ENCODE measurements at places on chromosomes 7 and 10.

DNA sequence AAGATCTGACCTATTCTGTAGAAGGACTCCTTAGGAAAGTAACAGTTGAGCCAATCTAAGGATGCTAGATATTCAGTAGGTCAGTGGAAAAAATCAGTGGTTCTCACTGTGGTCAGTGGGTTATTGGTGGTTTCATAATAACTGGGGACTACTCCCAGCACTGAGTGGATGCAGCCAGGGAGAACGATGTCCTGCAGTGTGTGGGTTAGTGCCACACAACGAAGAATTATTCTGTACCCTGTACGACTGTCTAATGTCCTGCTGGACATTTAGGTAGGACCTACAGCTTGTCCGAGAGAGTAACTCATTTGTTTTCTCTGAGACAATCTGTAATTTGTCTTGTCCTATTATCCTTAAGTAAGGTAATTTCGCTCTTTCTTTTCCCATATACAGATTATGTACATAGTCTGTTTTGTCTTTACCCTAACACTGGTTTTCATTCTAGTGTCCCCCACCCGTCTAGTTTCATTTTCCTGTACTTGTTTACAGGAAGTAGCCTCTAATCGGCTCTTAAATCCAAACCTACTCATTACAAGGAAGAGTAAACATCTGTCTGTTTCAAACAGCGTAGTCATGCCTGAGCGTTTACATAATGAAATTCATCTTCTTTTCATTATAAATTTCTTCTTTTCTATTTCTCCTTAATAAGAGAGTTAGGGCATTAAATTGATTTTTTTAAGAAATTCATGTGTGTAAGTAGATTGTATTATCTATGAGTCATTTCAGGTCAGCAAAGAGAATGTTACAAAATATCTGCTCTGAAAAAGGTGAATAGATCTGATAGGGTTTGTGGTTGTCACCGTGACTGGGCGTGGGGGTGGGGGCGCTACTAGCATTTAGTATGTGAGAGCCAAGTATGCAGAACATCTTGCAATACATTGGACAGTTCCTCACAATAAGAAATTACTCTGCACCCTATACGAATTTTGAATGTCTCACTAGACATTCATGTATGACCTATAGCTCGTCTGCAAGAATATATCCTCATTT is 8.3 kb upstream of the ZC3HAV1L start:
- no peak for DNase-seq

- DNase-seq, result no peak
These were observed 450.7 kb upstream of the ZMIZ1 start for GRCh38 chr10:78618050-78618449.

GRCh38 chr10:77193001-77193400 is 444.6 kb downstream of the KCNMA1 start:
- no peak for DNase-seq

DNA sequence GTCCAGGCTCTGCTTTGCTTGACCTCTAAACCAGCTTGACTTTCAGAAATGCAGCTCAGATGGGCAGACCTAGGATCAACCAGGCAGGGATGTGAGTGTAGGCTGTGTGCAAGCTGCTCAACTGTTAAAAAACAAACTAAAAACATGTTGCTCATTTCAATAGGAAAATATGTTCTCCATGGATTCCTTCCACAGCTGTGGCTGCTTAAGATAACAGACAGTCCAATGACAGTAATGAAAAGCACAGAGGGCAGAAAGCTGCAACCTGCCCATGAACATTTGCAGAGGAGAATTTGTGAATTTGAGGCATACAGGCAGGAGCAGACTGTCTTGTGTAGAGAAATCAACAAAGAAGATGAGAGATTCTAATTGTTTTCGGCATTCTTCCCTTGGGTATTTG is 534.2 kb downstream of the CCSER2 start:
- no peak for DNase-seq

DNA sequence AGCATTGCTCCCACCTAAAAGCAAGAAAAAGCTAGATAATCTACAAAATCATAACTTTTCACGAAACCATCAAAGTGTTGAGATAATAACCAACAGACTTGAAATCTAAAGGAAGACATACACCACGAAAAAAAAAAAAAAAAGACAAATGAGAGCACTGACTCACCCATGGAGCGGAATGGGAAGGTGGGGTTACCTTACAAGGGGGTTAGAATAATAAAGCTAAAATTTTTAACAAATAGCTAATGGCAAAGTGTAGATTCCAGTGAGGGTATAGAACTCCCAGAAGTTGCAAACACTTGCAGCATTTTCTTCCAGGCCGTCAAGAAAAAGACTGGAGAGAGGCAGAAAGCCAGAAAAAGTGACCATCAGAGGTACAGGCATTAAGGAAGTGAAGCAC is 27.2 kb downstream of the IPMK start:
- no peak for DNase-seq

- DNase-seq, result peak; percentile 71
These were observed 98.4 kb upstream of the PODXL start for GRCh38 chr7:131654668-131655326.

- DNase-seq, result no peak
These were observed 1164.2 kb upstream of the LRRN3 start for GRCh38 chr7:109926738-109927137.

DNA sequence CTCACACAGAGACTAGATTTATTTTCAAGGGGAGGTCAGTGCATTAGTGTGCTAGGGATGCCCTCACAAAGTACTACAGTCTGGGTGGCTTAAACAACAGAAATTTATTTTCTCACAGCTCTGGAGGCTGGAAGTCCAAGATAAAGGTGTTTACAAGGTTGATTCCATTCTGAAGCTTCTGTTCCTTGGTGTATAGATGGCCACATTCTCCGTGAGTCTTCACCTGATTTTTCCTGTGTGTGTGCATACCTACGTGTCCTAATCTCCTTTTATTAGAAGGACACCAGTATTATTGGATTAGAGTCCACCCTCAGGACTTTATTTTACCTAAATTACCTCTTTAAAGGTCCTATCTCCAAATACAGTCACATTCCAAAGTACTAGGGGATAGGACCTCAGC is 91.7 kb upstream of the FRMD4A start:
- DNase-seq, result no peak

- peak; percentile 74 for DNase-seq
These were observed 92.7 kb downstream of the SEMA3D start for GRCh38 chr7:85094046-85094725.

DNA sequence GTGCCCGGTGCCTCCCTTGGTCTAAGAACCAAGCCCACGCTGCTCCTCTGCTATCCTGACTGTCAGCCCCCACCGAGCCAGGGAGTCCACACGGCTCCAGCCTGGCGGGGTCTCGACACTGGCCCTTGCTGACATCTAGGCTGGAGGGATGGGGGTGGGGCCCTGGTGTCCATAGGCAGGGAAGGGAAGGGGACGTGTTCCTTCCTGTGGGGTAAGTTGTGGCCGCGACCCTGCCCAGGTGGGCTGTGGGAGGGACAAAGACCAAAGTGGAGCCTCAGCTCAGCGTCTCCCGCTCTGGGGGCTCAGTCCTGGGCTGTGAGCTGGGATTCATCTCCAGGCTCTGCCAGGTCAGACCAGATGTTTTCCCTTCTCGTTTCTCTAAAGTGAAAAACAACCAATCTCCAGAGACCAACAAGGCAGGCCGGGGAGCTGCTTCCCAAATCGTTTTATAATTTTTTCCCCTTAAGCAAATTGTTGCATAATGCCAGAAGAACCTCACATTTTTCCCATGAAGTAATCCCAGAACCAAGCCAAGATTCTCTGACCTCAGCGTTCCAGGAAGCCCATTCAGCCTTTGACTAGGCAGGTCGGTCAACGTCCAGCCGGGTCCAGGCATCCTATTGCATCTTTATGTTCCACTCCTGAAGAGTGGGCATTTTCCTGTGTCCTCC is 101.2 kb downstream of the RGS10 start:
- peak; percentile 86 for DNase-seq

DNA sequence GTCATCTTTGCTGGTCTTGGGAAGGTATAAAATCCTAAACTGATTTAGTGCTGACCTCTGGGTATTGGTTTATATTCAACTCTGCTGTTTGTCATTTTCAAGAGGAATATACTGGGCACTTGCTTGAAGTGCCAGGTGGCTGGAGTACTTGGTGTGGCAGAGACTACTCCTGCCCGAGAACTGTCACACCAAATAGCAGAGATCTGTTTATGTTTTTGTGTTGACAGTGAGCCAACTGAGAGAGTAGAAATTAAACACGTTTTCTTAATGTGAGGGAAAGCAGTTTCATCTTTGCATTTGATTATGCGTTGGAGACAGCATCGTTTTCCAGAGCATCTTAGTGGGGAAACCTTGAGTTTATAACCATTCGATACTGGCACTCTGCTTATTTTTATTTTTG is 174.4 kb downstream of the CDCA7L start:
- no peak for DNase-seq

GRCh38 chr7:45052011-45052410 is 36.8 kb downstream of the NACAD start:
- DNase-seq, result no peak

DNA sequence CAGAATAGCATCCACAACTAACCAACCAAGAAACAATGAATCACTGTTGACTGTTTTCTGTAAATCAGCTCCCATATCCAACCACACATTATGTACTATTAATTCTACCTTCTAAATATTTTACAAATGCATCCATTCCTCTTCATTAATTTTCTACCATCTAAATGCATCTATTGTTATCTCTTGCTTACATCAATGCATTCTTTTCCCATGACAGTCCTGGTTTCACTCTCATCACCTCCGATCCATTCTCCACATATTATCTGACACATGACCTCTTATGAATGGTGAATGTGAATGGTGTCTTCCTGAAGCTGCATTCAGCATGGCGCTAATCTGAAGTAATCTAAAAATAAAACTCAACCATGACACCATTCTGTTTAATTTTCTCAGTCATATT is 153.8 kb upstream of the CALCR start:
- DNase-seq, result no peak

DNA sequence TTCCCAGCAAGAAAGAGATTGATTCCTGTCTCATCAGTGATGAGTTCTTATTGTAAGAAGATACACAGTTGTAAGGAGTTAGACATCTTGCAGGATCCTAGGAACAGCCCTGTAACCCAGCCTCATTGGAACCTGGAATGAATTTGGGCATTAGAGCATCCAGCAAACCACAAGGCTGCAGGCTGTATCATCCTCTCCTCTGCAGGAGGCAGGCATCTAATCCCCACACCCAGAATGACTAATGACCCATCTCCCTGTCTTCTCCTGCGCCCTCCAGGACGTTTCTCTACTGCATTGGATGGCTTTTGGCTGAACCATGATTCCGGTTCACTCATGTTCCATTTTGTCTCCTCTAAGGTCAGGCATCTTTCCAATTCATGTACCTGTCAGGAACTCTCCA is 233.9 kb downstream of the POU6F2 start:
- no peak for DNase-seq

GRCh38 chr7:80508440-80508839 is 3.4 kb downstream of the GNAT3 start:
- no peak for DNase-seq

GRCh38 chr7:25968205-25968993 is 183.6 kb upstream of the NFE2L3 start:
- no peak for DNase-seq

DNA sequence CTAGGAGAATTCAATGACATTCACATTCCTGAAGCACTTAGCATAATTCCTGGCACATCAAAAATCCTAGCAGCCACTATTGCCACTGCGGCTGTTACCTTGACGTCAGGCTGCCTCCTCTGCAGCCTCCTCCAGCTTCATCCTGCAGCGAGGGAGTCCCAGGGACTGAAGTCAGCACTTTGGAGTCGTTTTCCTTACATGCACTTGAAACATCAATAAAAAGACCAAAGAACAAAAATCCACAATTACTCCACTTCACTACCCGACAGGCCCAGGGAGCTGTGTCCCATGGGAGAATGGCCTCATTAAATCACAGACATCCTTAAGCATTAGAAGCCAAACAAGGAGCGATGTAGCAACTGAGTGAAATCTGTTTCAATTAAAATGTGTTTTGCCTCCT is 48.6 kb upstream of the NANOS1 start:
- DNase-seq, result no peak

DNA sequence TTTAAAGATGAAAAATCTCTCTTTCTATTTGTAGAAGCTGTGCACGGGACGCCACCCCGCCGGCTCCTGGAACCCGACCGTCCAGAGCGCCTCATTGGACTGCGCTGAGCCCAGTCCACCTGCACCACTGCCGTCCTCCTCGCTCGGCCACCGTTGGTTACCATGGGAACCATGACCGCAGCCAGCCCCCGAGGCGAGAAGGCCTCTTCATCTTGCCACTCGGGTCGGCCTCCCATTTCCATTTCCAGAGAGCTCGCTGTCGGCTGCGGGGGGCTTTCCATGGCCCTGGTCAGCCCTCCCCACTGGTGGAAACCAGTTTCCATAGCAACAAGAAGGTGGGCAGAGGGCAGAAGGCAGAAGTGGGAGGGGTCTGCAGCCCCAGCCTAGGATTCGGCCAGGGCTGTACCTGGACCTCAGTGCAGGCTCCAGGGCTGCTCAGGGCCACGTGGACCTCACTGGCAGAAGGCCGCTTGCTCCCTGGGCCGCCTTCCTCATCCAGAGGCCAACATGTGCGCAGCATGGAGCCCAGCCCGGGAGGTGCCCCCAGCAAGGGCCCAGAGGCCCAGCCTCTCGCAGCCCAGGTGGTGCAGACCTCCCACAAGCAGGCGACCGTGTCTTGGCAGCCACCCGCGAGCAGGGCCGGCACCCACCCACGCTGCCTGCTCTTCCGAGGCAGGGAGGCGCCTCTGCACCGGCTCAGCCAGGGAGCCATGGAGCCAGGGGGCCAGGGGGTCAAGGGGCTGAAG is 283.5 kb upstream of the PPP2R2D start:
- no peak for DNase-seq

DNA sequence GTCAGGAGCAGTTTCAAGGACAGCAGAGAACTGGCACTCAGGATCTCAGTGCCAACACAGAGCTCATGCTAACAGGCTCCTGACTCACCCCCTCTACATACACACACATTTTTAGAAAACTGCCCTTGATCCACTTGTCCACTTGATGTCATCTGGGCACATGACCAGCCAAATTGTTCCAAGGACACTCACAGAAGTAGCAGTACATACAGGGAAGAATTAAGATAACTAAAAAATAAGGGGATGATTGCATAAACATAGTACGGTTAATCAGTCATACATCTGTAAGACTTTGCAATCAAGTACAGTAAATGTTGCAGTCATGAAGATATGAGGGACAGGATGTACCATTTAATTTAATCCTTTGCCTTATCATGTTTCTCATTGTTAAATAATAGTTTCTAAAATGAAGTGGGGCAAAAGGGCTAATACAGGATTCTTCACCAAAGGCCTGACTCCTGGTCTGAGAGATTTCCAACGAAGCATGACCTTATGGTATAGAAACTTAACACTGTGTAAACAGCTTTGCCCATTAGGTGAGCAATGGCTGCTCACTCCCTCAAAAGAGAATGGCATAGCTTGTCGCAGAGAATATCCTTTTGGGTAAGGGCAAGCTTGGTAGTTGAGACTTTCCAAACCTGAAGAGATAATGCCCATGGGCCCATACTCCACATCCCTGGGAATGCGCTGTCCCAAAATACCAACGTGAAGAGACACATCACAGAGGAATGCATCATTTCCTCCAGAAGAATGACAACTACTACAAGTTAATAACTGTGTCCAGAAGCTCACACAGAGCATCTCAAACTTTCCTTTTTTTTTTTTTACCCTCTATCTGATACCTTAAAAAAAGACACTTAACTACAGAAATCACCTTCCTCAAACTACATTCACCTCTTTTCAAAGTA is 94.1 kb downstream of the ARMH3 start:
- DNase-seq, result no peak

All from muscle of arm (tissue), 14 donors.